ENCODE measurements at places on chromosomes 4 and X.

DNA sequence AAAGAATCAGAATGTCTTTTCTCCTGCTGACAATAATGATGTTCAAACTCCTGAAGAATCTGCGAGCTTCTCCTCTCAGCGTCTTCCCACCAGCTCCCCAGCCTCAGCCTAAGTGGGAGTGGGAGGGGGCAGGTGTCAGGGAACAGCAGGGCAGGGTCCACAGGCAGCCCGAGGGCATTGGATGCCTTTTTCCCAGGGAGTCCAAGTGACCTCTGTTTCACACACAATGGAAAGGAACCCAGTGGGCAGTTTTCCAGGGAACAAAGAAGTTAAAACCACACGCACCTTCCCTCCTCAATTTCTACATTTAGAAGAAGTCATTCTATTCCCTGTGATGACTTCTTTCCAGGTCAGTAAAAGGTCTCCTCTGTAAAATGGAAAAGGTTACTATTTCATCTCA lies 278.5 kb downstream of the PARM1 start:
- DNase-seq = no peak

DNA sequence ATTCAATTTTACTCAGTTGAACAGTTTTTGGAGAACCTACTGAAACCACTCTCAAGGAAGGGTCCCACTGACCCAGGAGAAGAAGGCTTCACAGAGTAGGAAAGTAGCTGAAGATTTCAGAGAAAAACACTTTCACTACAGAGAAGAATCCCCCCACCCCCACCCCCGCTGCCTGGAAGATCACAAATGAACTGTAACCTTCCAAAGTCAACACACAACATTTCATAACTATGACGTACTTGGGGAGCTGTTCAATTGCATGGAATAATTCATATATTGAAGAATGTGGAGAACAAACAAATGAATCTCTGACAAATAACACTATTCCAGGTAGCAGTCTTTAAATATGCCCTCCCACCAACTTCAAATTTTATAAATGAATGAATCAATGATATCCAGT lies 86.1 kb upstream of the STS start:
- DNase-seq = no peak

DNA sequence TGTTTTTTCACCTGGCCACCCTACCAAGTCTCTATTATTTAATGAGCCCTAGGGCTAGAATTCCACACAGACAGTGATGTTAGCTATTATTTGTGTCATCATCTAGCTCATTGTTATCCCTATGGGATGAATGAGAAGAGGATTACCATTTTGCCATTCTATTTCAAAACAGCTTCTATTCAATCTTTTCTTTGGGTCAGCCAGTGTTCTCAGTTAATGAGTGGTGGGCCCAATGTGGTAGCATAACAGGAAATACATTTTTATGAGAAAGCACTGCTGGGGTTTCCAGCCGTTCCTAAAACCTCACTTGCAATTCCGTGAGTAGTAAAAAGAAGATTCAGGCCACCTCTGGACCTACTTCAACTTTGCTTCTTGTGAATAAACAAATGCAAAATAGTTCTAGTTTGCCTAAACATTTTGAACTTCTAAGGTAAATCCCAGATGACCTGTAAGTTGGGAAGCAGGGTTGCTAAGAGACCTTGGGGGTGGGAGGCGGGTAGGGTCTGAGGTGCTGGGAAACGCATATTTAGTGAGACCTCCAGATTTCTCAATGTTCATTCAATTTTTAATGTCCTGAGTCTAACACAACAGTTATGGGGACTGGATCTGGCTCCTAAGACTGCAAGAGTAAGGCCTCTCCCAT lies 24.8 kb upstream of the CYP2U1 start:
- DNase-seq = no peak

DNA sequence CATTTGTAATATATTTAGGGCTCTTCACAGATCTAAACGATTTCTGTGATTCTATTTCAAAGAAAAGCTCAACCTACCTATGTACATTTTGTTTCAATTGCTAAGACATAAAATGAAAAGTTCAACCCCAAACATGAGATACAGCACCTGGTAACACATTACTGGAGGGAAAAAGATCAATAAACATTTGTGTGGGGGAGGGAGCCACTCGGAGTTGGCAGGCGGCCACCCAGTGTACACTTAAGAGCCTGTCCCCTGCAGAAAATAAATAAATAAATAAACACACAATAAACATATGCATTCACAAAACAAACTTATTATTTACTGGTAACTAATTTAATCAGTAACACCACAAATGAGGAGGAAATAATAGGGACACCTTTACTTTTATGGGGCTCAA lies 19.3 kb downstream of the PRSS48 start:
- no peak for DNase-seq

DNA sequence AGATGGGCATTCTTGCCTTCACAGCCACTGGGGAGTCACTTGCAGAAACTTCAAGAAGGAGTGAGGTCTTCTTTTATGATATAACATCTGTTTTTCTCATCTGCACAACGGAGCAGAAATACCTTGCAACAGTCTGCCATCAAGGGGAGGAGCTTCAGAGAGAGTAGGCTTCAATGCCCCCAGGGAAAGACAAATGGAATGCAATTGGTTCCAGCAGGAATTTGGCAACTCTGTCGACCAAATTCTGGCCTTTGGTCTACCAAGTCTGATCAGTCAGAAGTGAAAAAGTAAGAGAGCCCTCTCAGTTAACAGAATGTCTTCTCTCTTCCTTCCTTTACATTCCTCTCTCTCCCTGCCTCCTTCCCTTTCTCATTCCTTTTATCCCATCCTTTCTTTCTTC lies 229.3 kb downstream of the IDS start:
- DNase-seq = no peak

DNA sequence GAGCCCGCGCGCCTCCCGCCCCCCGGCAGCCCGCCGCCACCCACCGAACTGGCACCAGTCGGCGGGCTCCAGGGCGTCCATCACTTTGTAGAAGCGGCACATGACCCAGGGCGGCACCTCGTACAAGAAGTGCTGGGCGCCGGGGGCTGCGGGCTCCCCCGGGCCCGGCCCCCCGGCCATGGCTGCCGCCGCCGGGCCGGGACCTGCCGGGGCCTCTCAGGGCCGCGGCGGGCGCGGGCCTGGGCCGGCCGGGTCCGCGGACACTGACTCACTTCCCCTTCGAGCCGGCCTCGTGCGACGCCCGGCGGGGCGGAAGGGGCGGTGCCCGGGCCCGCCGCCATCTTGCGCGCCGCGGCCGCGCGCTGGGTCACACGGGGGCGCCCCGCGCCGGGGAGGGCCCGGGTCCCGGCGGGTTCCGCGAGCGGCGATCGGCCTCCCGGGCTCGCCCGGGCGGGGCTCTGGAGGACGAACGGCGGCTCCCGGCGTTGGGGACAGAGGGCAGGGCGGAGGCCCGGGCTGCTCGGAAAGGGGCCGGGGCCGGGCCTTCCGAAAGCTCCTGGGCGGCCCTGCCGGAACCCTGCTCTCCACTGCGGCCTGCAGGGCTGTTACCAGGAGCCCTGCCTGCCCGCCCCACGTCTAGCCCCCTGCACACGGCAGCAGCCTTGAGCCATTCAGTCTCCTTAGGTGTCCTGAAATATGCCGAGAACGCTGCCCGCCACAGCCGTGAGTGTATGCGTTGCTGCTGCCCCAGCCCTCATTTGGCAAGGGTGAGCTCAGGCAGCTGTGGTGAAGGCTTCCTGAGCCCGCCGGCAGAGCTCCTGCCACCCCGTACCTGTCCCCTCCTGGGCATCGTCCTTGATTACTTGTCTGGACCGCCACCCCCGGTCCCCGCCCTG lies at the start of gene IRAK1:
Gene IRAK1, minus strand, starts transcription at position 270 of the 896 bp plus-strand sequence. Its CDS starts 90 bp downstream, at position 180.
- DNase-seq = peak; percentile 60

DNA sequence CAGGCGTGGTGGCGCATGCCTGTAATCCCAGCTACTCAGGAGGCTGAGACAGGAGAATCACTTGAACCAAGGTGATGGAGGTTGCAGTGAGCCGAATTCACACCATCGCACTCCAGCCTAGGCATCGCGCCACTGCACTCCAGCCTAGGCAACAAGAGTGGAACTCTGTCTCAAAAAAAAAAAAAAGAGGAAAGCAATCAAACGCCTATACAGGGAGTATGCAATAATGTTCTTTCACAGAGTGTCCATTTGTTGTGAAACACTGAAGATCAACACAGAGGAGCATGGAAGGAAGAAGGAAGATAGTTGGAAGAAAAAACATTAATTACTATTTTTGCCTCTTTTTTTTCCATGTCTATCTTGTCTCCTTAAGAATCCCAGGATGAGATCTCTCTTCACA lies 113.4 kb downstream of the FBXO8 start:
- DNase-seq = no peak

DNA sequence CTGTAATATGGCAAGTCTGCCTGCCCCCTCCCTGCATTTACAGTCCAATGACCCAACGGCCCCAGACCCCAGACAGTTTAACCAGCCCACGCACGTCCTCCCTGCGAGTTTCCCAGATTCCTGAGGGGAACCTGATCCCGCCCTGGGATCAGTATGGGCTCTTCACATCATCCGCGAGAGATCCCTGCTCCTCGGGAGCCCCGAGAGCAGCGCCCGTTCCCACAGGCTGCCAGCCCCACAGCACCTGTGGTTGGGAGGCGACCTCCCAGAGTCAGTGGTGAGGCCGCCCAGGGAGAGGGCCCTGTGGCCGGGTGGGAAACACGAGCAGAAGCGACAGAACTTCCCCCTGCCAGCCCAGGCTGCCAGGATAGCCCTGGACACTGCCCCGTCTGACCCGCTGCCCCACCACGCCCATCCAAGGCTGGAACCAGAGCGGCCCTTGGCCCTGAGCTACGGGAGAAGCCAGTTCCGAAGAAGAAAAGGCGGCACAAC lies 32.8 kb downstream of the TSC22D3 start:
- peak; percentile 40 for DNase-seq

- DNase-seq = no peak
Observed at GRCh38 chr4:22672944-22673343, 19.8 kb upstream of the GBA3 start.

GRCh38 chr4:32180086-32180485 lies 1459.9 kb downstream of the PCDH7 start:
- peak; percentile 42 for DNase-seq

GRCh38 chr4:4825431-4825830 lies 34.0 kb upstream of the MSX1 start:
- no peak for DNase-seq

DNA sequence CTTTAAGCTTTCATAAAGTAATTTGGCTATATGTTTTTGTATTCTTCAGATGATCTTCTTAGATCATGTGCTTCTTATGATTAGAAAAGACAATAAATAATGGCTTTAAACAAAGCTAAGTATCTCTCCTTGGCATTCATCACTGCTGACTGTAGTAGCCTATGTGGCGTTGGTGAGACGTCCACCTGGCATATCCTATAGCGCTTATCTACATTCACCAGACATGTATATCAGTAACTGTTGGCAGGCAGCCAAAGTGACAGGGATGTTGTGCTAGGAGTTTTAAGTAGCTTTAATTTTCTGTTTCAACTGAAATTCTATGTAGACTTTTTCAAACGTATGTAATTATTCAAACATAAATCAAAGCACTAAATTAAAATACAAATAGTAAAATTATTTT lies 276.4 kb downstream of the IL15 start:
- peak; percentile 32 for DNase-seq

- DNase-seq = no peak
Observed at GRCh38 chr4:113880240-113881028, 99.0 kb downstream of the ARSJ start.

DNA sequence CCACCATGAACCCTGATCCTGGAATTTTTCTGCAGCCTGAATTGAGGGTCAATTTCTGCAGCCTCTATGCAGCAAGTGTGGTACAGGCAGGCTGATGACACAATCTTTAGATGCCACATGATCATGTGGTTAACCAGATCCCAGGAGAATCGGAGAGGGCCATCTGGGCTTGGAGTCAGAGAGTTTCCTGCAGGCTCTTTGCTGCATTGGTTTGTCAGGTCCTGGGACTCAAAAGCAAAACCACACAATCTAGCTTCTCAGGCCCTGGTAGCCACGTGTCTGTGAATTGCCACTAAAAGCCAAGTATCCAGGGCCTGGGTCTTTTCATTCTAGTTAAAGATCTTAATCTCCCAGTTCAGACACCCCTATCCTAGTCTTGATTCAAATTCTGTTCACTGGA lies 464.5 kb downstream of the BCOR start:
- DNase-seq = no peak

- DNase-seq = no peak
Observed at GRCh38 chrX:129781134-129781672, 1.5 kb downstream of the SASH3 start.

- peak; percentile 51 for DNase-seq
Observed at GRCh38 chr4:115090483-115091075, 22.8 kb downstream of the NDST4 start.

DNA sequence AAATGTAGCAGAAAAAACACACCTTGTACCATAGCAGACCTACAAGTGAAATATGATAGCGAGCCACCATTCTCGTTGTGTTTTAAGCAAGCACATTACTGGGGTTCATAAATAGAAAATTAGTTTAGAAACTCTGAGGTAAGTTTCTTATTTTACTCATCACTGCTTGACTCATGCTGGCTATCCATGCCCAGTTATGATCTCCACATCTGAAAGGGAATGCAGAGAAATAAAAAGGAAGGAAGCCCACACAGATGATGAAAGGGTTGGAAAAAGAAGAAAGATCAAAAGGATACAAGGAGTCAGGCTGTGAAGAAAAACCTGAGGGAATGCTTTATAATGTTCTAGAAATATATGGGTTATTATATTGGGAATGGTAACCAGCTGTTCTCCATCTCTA lies 54.5 kb downstream of the CAMK2D start:
- no peak for DNase-seq

DNA sequence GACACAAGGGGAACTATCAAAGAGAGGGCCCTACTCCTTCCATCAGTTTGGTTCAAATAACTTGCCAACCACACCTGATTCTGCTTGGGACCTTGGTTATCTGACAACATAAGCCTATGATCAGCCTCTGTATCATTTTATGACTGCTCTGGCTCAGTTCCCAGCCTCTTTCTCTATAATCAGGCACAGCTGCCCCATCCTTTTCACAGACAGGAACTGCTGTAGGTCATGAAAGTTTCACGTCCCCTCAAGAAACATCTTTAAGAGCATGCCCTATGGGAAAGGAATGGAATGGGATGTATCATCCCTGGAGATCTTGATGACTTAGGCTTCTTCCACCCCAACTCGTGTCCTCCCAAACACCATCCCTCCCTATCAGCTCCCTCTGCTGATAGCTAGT lies 243.4 kb downstream of the AR start:
- DNase-seq = no peak

- peak; percentile 91 for DNase-seq
Observed at GRCh38 chrX:72308566-72309296, 3.0 kb upstream of the CITED1 start.

DNA sequence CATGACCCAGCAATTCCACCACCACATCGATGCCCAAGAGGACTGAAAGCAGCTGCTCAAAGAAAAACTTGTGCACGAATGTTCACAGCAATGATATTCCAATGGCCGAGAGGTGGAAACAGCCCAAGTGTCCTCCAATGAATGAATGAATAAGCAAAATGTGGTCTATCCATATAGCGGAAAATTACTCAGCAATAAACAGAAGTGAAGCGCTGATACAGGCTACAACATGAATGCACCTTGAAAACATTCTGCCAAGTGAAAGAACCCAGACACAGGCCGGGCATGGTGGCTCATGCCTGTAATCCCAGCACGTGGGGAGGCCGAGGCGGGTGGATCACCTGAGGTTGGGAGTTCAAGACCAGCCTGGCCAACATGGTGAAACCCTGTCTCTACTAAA lies 5.2 kb upstream of the SLC2A9 start:
- no peak for DNase-seq

GRCh38 chr4:169271692-169272007 lies 894 bp upstream of the SH3RF1 start:
- no peak for DNase-seq

GRCh38 chr4:114547340-114548134 lies 51.1 kb upstream of the UGT8 start:
- no peak for DNase-seq

GRCh38 chr4:81314196-81314896 lies 99.3 kb upstream of the PRKG2 start:
- peak; percentile 88 for DNase-seq
